ENCODE measurements at places on chromosomes 1 and 21.

- no peak for DNase-seq
Observed at GRCh38 chr1:76029331-76029730, 45.2 kb upstream of the ST6GALNAC3 start.

DNA sequence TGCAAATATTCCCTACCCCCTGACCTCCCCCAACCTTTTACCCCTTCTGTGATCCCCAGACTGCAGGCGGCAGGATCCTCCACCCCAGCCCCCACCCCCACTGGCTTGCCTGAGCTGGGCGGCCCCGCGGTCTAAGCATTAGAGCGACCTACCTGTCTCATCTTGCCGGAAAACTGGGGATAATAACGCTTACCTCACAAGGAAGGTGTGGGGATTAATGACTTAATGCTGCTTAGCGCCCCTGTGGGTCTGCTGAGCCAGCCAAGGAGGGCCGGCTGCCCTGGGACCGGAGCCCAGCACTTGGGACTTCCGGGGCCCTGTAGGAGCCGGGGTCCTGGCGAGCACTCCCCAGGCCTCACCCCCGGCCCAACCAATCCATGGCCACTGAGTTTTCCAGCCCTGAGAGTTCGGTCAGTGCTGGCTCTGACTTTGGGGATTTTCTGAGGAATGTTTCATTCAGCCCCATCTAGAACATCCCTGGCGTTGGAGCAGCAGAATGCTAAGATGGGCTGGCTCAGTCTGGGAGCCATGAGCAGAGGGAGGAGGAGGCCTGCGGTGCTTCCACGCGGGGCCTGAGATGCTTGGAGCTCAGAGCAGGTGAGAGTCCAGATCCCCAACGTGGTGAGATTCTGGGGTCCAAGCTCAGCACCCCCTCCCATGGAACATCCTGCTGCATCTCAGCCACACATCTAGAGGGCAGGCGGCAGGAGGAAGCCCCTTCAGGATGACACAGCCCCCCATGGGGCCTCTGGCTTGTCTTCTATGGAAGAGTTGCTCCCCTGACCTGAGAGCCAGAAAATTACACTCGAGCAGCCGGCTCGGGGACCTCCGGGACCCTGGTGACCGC is 97.9 kb downstream of the RIPK4 start:
- DNase-seq, result no peak

GRCh38 chr1:86324130-86324822 is 71.8 kb downstream of the ODF2L start:
- no peak for DNase-seq

DNA sequence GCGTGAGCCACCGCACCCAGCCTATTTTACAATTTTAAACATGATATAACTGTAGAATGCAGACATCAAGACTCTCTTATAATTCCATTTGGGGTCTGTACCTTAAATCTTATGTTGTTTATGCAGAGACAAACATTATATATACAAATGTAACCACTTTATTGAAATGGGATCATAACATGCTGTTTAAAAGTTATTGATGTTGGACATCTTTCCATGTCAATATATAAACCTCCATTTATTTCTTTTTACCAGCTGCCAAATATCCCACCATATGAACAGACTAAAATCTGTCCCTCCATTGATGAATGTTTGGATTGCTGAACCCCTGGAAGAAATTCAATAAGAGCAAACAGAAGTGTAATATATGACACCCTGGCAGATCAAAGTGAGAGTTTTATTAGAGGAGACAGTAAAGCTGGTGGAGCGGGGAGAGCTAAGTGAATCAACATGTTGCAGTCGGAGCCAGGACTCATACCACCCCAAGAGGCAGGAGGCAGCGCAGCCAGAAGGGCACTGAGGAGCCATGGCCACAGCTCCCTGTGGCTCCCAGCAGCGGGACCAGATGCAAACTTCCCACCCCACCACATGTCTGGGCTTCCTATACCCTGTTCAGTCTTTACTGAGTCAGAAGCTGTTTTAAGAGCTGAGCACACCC is 4.7 kb upstream of the PCSK9 start:
- DNase-seq, result no peak

Measured in right cardiac atrium (tissue), 5 donors.